GM19239 (cell line): ENCODE measurements at places on chromosomes 3 and 15.

GRCh38 chr3:136602818-136603217 lies 149.4 kb downstream of the STAG1 start:
- DNase-seq, result no peak

DNA sequence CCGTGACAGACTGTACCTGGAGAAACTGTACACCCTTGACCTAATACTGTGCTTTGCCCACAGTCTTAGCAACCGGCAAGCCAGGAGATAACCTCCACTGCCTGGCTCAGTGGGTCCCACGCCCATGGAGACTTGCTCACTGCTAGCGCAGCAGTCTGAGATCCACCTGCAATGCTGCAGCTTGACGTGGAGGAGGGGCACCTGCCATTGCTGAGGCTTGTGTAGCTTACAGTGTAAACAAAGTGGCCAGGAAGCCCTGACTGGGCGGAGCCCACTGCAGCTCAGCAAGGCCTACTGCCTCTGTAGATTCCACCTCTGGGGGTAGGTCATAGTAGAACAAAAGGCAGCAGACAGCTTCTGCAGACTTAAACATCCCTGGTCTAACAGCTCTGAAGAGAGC lies 189.3 kb downstream of the EDEM1 start:
- no peak for DNase-seq

GRCh38 chr3:194592798-194593752 lies 40.1 kb downstream of the TMEM44 start:
- DNase-seq, result no peak

GRCh38 chr3:13483988-13484695 lies 4.0 kb downstream of the HDAC11 start:
- no peak for DNase-seq

GRCh38 chr3:133881492-133881891 lies 14.2 kb downstream of the RAB6B start:
- no peak for DNase-seq

DNA sequence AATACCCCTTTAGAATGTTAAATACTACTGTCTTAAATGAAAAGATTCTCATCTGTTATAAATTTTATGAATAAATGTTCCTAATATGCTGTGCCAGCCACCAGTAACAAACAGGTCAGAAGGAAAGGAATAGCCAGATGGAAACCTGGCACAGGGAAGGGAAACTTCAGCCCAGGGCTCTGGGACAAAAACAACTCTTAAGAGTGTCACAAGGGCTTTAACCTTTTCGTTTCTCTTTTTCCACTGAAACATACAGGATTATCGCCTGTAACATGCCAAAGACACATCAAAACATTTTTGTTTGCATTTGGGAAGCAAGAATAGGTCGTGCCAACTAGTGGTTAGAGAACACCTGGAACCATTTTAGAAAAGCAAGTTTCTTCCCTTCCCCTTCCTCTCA lies 109.0 kb upstream of the NEDD4 start:
- no peak for DNase-seq

DNA sequence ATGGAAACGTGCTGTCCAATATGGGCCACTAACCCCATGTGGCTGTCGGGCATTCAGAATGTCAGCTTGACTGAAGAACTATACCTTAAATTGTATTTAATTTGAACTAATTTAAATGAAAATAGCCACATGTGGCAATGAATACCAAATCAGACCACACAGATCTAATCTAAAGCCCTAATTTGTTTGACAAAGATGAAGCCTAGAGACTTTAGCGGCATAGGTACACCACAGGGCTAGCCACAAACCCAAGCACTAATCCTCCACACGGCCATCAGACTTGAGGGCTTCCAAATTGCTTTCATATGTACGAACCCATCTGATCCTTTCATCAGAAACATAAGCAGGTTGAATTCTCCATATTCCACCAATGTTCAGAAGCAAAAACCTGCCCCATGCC lies 81.4 kb downstream of the SHQ1 start:
- no peak for DNase-seq

DNA sequence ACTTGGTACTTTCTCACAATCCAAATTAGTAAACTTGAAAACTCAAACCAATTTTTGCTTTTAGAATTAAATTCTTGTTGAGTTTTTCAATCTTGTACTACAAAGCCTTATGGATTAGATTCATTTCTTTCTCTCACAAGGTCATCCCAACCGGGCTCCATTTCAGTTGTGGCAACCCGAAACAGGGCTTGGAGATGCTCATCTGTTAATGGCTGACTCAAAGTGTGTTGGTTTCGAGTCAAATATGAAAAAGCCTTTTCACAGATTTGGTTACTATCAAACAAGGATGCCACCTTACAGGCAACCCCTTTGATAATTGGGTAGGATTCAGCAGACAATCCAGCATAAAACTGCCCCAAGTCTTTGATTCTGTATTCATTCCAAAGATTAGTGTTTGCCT lies 1.8 kb downstream of the EPM2AIP1 start:
- DNase-seq, result no peak

DNA sequence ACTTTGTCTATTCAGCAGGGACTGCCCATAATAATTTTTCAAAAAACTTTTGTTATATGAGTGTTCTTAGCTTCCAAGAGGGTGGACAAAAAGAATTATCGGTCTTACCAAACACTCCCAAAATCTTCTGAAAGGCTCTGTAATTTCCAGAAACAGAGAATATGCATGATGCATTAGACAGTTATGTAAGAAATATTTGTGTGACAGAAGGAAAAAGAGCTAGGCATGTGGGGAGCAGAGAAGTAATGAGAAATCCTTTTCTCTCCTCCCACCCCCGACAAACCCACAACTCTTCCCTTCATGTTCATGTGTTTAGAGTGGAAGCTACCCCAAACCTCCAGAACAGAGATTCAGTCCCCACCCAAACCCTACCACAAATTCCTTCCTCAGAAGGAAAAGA lies 86.8 kb downstream of the MYO5A start:
- DNase-seq, result no peak

- DNase-seq, result no peak
Observed at GRCh38 chr3:185340751-185341150, 22.2 kb upstream of the MAP3K13 start.

DNA sequence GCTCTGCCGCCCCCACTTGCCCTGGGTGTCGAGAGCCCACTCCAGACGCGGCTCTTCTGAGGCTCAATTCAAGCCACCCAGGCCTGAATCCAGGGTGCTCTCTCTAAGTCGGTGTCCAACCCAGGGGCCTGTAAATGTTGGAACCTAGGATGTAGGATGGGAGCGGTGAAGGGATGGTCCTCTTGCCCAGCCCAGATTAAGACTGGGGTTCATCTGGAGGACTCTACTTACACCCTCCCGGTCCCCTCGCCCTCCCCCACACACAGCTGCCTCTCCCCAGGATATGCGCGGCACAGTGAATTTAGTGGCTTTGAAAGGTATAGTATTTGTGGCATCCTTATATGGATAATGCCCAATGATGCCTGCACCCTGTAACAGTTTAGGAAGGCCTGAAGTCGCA lies 822 bp upstream of the FBN1 start:
- DNase-seq, result no peak

- DNase-seq, result no peak
Observed at GRCh38 chr3:63967675-63968611, 55.4 kb downstream of the PSMD6 start.

- peak; percentile 37 for DNase-seq
Observed at GRCh38 chr15:51935466-51936104, 36.0 kb downstream of the LEO1 start.

DNA sequence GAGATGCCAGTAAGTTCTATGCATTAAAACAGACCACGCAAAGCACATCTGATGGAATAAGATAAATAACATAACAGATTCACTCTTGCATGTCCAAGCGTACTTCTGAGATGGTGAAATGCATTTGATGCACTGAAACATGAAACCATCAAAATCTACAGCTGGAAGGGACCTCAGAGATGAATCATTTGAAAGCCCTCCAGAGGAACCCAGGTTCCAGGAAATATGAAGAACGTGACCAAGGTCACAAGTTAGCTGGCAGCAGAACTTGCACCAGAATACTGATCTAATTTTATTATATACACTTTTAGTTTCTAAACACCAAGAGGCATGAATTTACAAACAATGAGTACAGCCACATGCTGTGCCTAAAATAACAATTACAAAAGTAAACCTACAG lies 957.1 kb downstream of the FHIT start:
- no peak for DNase-seq

GRCh38 chr15:77663256-77663655 lies 30.5 kb upstream of the LINGO1 start:
- no peak for DNase-seq

- peak; percentile 31 for DNase-seq
Observed at GRCh38 chr15:48644827-48645557, 517 bp downstream of the FBN1 start.

- DNase-seq, result no peak
Observed at GRCh38 chr15:93420050-93420452, 331.0 kb upstream of the RGMA start.

- DNase-seq, result no peak
Observed at GRCh38 chr3:141507392-141508066, 20.7 kb downstream of the RASA2 start.

DNA sequence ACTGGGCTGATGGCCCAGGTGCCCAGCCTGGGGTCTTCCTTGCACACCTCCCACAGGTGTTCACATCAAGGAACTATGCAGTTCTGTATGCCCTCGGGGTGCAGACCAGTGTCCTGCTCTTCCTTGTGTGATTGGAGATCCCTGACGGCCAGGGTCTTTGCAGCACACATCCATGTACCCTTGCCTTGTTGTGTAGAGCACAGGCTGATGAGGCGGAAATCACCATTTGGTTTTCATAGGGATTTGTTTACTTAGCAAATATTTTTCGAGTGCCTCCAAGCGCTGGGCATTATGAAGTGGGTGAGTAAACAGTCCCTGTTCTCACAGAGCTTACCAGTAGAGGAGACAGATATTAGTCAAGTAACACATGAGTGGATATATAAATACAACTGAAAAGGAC lies 209.3 kb upstream of the UMPS start:
- DNase-seq, result no peak

- no peak for DNase-seq
Observed at GRCh38 chr3:24168977-24169376, 223.9 kb downstream of the NR1D2 start.

- DNase-seq, result no peak
Observed at GRCh38 chr3:182240474-182240873, 528.7 kb downstream of the SOX2 start.

- no peak for DNase-seq
Observed at GRCh38 chr3:159828542-159828943, 160.1 kb upstream of the IL12A start.

- no peak for DNase-seq
Observed at GRCh38 chr15:49982584-49982983, 136.4 kb downstream of the ATP8B4 start.

GRCh38 chr3:194141415-194142155 lies 5.6 kb downstream of the HES1 start:
- DNase-seq, result peak; percentile 95

DNA sequence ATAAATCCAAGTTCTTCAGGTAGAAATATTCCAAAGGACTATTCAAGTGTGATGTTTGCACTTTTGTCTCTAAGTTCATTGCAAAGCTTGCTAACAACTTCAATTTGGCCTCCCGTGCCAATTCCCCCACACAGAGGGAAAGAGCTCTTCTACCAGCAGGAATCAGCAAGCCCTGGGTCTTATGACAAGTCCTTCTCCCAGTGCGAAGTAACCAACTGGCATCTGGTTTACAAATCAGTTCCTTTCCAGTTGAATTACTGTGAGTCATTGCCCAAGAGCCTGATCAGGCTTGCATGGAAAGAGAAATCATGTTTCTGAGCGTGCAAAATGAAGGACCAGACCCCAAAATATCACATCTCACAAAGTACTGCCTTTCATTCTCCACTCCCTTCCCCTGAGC lies 62.7 kb upstream of the SLCO3A1 start:
- DNase-seq, result no peak

DNA sequence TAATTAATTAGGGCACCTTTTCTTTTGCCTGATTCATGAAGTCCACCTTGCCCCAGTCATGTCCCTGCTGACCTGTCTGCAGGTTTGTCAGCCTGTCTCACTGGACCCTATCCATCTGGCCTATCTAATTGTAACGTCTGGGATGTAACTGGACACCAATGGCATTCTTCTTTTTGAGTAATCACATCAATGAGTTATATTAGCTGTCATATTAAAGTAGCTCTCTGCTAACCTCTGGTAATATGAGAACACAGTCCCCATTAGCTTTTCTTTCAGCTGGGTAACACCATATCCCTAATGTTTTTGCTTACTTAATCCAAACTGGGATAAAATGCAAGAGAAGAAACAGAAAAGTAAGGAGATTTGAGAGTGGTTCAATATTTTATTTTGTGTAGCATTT lies 166.2 kb upstream of the VEPH1 start:
- DNase-seq, result no peak

DNA sequence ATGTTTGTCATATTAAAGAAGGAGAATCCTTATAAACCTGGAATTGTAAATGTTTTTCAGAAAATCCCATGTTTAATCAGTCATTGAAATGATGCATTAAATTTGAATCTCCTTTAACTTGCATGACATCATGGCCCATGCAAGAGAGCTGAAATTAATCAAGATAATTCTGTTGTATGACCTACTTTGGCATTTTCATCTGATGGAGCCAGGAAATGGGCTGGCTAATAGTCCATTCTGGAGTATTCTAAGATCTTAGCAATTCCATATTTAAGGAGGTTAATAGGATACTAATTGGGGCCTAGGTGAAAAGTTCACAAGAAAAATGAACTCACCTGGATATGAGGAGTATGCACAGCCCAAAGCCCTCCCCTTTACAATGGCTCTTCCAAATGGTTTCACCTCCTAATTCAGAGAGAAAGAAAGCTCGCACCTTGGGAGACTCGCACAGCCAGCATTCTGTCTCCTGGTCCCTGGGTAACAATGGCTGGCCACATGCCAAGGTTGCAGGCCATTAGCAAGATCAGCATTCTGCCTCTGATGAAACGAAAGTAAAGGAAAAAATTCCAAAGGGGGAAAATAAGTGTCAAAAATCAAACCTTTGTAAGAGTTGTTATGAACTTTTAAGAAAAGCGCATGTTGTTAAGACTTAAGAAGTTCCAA lies 786.4 kb downstream of the MCTP2 start:
- no peak for DNase-seq

- DNase-seq, result no peak
Observed at GRCh38 chr3:194617827-194618226, 15.4 kb downstream of the TMEM44 start.

GRCh38 chr15:90780916-90781315 lies 63.8 kb downstream of the BLM start:
- no peak for DNase-seq

DNA sequence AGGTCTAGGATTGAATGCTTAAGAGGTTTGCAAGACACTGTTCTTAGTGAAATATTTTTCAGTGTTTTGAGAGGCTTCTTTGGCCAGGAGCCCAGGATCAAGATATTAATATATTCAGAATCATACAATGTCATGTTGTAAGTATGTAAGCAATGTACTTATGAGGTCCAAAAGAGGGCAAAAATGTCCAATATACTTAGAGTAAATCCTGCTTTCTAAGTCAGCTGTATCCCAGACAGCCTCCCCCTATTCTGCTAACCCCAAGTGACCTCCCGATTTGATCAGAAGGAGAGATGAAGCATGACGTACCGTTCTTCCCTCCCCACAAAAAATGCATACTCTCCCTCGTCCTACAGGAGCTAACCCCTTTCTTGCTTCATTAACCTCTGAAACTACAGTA lies 70.9 kb downstream of the CHAC1 start:
- no peak for DNase-seq
